Activated CD4-positive, alpha-beta memory T cell treated with anti-CD3 and anti-CD28 coated beads, Interleukin-2, amount 10 ng/mL, durations not matched to agents 7 days and 5 days (primary cell): ENCODE measurements at places on chromosomes 1 and 21. TPM values are rescaled to one million over a fixed set of nuclear protein-coding genes. Genes with fewer than 3 reads are reported as not detected.

Gene TPTE
- not detected for total RNA-seq

- peak within 1 kb of the TSS; percentile 53 for H3K4me3 ChIP-seq
- no peaks in the 10 kb centered on the region for H3K36me3 ChIP-seq
- peaks cover 13% of the 10 kb centered on the region for H3K4me1 ChIP-seq
- peaks cover 44% of the 10 kb centered on the region for H3K27me3 ChIP-seq
Observed at GRCh38 chr1:999725-1000356, at the start of gene HES4. TSS of gene HES4 (minus strand) at chr1:1000097. CDS start at chr1:999973, 124 bp downstream.

DNA sequence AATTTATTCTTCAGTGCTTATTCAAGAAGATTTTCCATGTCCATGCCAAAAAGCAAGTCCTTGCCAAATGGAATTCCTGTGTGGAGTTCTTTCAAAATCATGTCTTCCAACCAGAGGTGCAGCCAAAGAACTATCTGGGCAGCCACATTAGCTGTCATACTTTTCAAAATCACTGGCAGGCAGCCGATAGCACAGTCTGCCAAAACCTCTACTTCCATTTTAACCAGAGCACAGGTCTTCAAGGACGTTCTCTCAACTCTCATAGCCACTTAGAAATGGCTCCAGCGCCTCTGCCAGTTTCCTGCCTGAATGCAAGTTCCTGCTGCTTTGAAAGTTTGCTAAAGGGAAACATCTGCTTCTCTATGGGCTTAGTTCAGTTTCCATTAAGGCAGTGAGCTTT is 975.7 kb upstream of the ADGRL4 start:
- no peaks in the 10 kb centered on the region for H3K4me1 ChIP-seq
- H3K4me3 ChIP-seq = no peak overlapping the region
- no peaks in the 10 kb centered on the region for H3K36me3 ChIP-seq
- no peak for DNase-seq
- H3K27me3 ChIP-seq = no peaks in the 10 kb centered on the region
- no peak overlapping the region for H3K27ac ChIP-seq

DNA sequence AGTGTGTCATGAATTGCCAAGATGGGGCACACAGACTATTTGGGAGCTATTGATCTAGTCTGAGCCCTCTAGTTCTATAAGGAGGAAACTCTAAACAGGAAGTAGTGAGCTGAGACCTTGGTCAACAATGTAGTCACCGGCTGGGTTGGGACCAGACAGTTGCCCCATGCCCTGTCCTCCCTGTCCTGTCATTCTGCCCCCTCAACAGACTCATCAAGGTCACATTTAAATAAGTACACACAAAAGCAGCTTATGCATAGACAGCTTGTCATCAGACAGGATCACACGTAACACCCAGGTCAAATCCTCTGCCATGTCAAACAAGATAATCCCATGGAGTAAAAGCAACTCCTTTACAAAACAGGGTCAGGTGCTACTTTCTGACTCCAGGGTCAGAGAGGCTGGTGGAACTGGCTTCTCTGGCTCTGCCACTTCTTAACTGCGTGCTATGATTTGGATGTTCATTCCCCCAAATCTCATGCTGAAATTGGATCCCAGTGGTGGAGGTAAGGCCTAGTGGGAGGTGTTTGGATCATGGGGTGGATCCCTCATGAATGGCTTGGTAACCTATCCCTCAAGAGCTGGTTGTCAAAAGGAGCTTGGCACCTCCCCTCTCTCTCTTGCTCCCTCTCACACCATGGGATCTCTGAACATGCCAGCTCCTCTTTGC is 128.9 kb downstream of the HIVEP3 start:
- H3K27ac ChIP-seq = peak overlapping the region; percentile 49
- no peaks in the 10 kb centered on the region for H3K27me3 ChIP-seq
- no peak for DNase-seq
- no peak overlapping the region for H3K4me3 ChIP-seq
- H3K4me1 ChIP-seq = peaks cover 49% of the 10 kb centered on the region

GRCh38 chr1:43147625-43148327 is 24.3 kb downstream of the EBNA1BP2 start:
- H3K4me3 ChIP-seq = no peak overlapping the region
- no peaks in the 10 kb centered on the region for H3K36me3 ChIP-seq
- peaks cover 8% of the 10 kb centered on the region for H3K4me1 ChIP-seq

DNA sequence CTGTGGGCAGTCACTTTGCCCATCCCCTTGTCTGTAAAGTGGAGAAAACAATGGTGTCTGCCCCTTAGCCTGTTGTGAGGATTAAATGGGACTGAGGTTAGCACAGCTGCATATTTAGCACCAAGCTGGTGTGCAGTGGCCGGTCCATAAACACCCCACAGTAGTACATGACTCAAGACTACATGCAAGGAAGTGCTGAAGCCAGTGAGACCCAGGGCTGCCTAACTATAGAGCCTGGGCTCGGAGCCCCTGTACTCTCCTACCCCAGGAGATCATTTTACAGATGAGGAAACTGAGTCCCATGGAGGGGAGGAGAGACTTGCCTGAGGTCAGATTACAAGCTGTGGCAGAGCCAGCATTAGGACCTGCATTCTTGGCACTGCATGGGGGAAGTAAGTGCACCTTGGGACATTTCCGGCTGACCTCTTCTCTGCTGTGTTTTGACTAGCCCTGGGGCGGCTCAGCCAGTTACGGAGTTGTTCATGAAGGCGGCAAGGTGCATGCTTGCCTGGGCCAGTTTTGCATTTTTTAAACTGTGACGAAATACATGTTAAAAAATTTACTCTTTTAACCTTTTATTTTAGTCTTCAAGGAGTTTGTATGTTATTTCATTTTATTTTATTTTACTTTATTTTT is 3.2 kb downstream of the SERINC2 start:
- no peak overlapping the region for H3K27ac ChIP-seq
- H3K4me3 ChIP-seq = no peak overlapping the region
- no peak for DNase-seq
- H3K4me1 ChIP-seq = peaks cover 10% of the 10 kb centered on the region
- peaks cover 54% of the 10 kb centered on the region for H3K27me3 ChIP-seq

DNA sequence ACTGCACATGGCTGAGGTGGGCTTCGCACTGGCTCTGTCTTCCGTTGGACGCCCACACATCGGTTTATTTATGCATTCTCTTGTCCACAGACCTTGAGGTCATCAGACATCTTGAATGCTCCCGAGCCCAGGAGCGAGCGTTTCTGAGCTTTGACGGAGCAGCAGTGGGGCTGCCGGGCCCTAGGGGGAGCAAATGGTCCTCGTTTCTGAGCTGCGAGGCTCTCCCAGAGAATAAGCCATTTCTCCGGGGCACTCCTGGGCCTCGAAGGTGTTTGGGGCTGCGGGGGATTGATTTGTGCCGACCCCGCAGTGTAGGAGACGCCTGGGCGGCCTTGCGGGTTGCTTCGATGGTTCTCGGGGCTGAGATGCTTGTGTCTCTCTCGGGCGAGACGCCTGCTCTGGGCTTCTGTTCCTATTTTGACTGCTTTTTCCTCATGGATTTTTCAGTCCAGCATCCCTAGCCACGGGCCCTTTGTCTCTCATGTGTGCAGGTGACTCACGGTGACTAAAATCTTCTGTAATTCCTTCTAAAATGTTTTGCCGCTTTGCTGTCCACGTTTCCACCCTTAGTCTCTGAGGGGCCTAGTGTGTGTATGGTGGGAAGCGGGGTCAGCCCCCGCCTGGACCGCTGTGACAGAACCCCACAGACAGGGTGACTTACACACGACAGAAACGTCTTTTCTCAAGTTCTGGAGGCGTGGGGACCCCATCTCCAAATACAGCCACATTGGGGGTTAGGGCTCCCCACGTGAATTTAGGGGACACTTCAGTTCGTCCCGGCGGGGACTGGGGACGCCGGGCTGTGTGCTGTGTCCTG is 62.1 kb downstream of the FAAP20 start:
- H3K4me3 ChIP-seq = peak overlapping the region; percentile 72
- H3K27me3 ChIP-seq = no peaks in the 10 kb centered on the region
- no peak for DNase-seq
- no peaks in the 10 kb centered on the region for H3K36me3 ChIP-seq

- no peak for DNase-seq
- no peaks in the 10 kb centered on the region for H3K36me3 ChIP-seq
- no peaks in the 10 kb centered on the region for H3K27me3 ChIP-seq
- H3K27ac ChIP-seq = no peak overlapping the region
- no peak overlapping the region for H3K4me3 ChIP-seq
Observed at GRCh38 chr1:2106659-2107405, 56.6 kb downstream of the PRKCZ start.

Gene KRTAP13-2
- not detected for total RNA-seq

Gene PCSK9
- 0.05 TPM for total RNA-seq

- H3K36me3 ChIP-seq = no peaks in the 10 kb centered on the region
- no peak for DNase-seq
- no peak overlapping the region for H3K4me3 ChIP-seq
- no peaks in the 10 kb centered on the region for H3K4me1 ChIP-seq
- no peaks in the 10 kb centered on the region for H3K27me3 ChIP-seq
Observed at GRCh38 chr21:16908077-16908476, 604.8 kb upstream of the CXADR start.

Gene ACKR1
- total RNA-seq = not detected

- H3K4me3 ChIP-seq = no peak overlapping the region
- H3K4me1 ChIP-seq = peaks cover 44% of the 10 kb centered on the region
- DNase-seq = no peak
Observed at GRCh38 chr1:89060091-89060490, 4.9 kb downstream of the GBP1 start.

- DNase-seq = no peak
- no peaks in the 10 kb centered on the region for H3K4me1 ChIP-seq
- H3K36me3 ChIP-seq = peaks cover 3% of the 10 kb centered on the region
- no peak overlapping the region for H3K27ac ChIP-seq
Observed at GRCh38 chr1:183739741-183740271, 65.1 kb upstream of the RGL1 start.

Gene TMEM81
- total RNA-seq = 2.7 TPM

DNA sequence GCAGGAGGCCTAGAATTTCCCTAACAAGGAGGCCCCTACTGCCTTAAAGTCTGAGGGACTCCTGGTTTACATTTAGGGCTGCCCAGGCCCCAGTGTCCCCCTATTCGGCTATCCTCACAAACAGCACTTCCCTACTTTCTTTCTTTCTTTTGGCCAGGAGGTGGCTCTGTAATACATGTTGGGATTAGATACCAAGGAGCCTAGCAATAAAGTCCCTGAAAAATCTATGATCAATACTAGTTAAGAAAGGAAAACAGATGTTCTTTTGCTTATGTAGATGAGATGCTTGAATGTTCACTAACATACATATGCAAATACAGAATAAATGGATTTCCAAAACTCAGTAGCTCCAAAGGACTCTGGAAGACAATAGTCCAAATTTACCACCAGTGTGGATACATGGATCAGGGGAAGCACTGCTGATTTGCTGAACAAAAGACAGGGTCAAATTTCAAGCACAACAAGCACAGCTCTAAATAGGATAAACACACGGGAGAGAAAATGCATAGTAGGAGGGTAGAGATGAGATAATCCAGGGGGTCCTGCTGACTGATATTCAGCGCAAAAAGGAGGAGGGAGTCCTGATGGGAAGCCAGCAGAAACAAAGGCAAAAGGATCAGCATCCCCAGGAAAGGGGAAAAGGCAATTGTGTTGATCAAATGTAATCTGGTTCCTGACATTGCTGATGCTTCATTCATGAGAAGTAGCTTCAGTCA is 240.0 kb downstream of the NUF2 start:
- H3K27me3 ChIP-seq = no peaks in the 10 kb centered on the region
- H3K4me1 ChIP-seq = no peaks in the 10 kb centered on the region
- no peaks in the 10 kb centered on the region for H3K36me3 ChIP-seq
- H3K4me3 ChIP-seq = no peak overlapping the region
- no peak for DNase-seq
- H3K27ac ChIP-seq = no peak overlapping the region

Gene GPR37L1
- total RNA-seq = not detected

GRCh38 chr1:113675302-113675701 is 84.0 kb downstream of the PHTF1 start:
- peaks cover 14% of the 10 kb centered on the region for H3K4me1 ChIP-seq
- no peak overlapping the region for H3K4me3 ChIP-seq
- no peak overlapping the region for H3K27ac ChIP-seq
- no peak for DNase-seq

- no peaks in the 10 kb centered on the region for H3K27me3 ChIP-seq
- no peak for DNase-seq
- peaks cover 12% of the 10 kb centered on the region for H3K4me1 ChIP-seq
- no peak overlapping the region for H3K27ac ChIP-seq
- H3K4me3 ChIP-seq = no peak overlapping the region
- H3K36me3 ChIP-seq = peaks cover 7% of the 10 kb centered on the region
Observed at GRCh38 chr1:2155147-2155598, 39.4 kb downstream of the FAAP20 start.

Gene CBR1
- 44.1 TPM for total RNA-seq

DNA sequence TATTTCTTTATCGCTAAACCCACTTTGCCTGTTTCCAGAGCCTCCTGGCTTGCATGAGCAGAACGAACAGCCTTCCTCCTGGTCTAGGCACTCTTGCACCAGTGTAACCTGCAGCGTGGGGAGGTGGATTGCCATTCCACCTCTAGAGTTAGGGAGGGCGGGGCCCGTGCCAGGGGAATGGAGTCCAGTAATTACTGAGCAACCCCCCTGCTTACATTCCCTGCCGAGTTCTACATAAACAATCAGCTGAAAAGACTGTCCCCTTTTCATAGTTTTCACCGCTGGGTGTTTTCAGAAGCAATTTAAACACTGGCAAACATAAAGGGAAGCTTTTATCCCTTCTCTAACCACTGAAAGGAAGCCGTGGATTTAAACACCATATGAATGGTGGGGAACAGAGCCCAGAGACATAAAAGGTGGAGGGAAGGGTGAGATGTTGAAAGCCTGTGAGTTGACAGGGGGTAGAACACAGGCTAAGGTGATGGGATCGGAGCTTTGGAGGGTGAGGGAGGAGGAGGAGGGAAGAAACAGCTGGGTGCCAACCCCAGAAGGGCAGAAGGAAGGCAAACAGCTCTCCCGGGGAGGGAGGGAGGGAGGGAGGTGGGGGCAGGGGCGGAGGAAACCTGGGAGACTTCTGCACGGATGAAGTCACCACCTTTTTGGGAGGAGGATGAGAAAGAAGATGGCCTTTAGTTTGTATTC is 68.0 kb upstream of the WDR26 start:
- H3K27me3 ChIP-seq = no peaks in the 10 kb centered on the region
- H3K4me3 ChIP-seq = no peak overlapping the region
- H3K27ac ChIP-seq = no peak overlapping the region
- peaks cover 64% of the 10 kb centered on the region for H3K4me1 ChIP-seq

- no peaks in the 10 kb centered on the region for H3K27me3 ChIP-seq
- peaks cover 33% of the 10 kb centered on the region for H3K36me3 ChIP-seq
Observed at GRCh38 chr21:36207577-36208320, 51.1 kb downstream of the DOP1B start.

Gene GJA9
- total RNA-seq = not detected

Gene HEYL
- total RNA-seq = not detected

Gene KRTAP19-3
- total RNA-seq = not detected
